ENCODE measurements at places on chromosomes 1 and 21. TPM values are rescaled to one million over a fixed set of nuclear protein-coding genes. Genes with fewer than 3 reads are reported as not detected.

The NMNAT2 gene
- total RNA-seq, result not detected

DNA sequence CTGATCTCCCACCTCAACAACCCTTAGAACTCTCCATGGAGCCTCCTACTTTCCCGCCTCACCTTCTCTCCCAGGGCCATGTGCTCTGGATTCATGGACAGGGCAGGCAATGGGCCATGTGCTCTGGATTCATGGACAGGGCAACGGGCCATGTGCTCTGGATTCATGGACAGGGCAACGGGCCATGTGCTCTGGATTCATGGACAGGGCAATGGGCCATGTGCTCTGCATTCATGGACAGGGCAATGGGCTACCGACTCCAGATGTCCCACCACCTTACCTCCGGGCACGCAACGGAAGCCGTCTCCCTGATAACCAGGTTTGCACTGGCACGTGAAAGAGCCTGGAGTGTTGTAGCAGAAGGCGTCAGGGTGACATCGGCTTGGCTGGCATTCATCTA lies 53.2 kb downstream of the NID1 start:
- DNase-seq, result no peak

DNA sequence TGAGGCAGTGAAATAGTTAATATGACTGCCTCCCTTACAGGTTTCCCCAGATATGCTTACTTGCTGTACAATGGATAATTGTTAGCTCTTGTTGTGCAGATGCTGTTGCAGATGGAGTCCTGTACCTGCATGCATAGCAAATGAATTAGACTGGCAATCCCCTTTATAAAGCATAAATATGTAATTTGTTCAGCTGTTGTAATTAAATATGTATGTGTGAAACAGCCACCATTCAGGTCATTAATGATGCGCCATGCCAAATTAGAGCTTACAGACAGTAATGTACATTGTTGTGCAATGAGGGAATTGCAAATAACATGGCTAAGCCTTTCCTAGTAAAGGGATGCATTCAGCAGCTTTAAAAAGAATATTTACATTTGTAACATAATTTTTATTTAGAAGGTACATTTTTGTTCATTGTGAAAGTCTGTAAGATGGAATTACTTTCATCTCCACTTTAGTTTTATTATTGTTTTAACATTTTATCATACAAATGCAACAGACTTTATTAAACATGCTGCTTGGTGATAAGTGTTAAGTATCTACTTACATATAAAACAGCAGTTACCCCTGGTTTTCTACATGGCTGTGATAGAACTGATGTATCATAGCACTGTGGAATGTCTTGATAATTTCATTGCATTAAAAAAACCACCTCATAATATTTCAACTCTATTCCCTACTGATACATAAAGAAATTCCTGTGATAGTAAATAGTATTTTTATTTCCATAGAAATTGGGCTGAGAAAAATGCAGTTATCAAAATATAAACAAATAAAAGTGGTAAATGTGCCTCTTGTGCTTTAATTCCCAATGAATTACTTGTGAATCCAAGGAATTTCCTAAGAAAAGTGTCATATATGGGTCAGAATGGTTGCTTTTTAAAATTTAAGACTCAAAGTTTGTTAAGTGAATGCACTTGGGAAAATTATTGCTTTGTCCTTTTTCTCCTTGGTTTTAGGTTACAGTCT lies 99.0 kb downstream of the NFIA start:
- DNase-seq, result no peak

DNA sequence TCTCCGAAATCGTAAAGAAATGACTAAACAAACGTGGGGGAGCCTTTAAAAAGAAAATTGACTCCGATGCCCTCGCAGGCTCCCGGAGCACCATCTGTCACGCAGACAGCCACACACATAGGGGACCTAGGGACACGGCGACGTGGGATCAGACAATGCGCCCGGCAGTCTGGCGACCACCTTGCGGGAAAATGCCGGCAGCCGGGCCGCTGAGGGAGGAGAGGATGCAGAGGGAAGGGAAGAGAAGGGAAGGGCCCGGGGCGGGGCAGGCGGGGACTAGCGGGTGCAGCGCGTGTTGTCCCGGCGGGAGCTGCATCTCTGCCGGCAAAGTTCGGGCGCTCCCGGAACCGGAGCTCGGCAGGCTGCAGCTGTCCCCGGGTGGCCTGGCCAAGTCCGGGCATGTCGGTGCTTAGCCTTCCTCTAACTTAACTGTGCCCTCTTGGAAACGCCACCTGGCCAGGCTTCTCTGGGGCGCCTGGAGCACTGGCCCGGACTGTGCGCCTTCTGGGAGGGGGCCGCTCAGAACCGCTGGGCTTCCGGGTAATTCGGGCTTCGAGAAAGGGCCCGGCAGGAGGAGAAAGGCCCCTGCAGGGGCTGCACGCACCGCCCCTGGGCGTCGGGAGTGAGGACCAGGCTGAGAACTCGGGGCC lies 1.8 kb downstream of the NHLH2 start:
- no peak for DNase-seq

All from HCT116 (cell line).